ENCODE measurements at places on chromosomes 16 and 17.

- DNase-seq = no peak
These were observed 8.4 kb downstream of the SDR42E1 start for GRCh38 chr16:82002831-82003230.

- no peak for DNase-seq
These were observed 93.5 kb downstream of the CDYL2 start for GRCh38 chr16:80710918-80711317.

- no peak for DNase-seq
These were observed 34.6 kb downstream of the NME2 start for GRCh38 chr17:51200846-51201245.

GRCh38 chr17:18332909-18333489 is 17.9 kb downstream of the SMCR8 start:
- no peak for DNase-seq

- DNase-seq = no peak
These were observed 260.8 kb upstream of the TNRC6C start for GRCh38 chr17:77697480-77698400.

DNA sequence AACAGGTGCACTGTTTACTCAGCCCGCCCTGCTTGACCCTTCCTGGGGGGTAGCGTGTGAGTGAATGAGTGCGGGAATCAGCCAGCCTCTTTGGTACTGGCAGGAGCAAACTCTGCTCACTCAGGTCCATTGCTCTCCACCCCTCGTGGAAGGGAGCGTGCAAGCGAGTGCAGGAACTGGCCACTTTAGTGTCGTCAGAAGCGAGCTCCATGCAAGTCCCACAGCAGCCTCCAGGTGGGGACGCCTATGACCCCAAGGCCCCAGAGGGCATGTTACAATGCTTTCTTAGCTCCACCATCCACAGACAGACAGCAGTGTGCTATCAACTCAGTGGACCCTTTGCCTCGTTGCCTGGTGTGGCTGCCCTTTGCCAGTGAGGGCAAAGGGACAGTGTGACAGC is 1025.1 kb upstream of the CDH8 start:
- no peak for DNase-seq

DNA sequence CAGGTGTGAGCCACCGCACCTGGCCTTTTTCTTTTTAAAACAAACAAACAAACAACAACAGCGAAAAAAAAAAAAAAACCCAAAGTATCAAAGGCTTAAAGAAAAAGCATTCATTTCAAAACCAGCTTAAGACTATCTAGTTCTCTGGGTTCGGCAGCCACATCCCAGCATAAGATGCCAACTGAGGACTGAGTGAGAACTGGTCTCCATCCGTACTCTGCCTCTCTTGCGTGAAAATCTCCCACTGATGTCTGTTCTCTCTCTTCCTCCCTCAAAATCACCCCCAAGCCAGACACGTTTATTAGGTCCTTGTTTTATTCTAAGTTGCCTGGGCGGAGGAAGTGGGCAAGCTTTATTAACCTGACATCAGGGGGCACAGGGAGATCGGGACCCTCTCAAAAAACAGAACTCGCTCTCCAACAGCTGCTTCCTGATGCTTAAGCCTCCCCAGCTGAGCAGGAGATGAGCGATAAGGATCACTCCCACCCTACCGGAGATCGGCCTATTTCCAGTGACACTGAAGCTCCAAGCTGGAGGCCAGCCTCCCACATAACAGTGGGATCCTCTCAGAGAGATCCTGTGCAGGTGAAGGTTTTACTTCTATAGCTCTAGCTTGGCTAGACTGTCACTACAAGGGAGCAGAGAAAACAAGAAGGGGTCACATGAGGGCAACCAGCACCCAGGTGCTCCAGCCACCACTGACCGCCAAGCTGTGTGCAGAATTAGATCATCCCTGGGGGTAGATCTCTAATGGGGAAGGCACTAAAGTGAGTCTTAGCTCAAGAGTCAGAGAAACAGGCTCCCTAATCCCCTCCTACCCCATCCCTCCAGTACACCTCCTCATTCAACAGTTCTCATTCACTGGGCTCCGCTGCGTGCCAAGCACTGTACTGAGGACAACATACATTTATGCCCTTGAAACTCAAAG is 13.6 kb downstream of the CDC42EP4 start:
- peak; percentile 50 for DNase-seq

GRCh38 chr17:9132944-9133610 is 111.8 kb downstream of the NTN1 start:
- DNase-seq = no peak

All from suppressor macrophage treated with lipopolysaccharide for 4 hours (primary cell).